Stimulated activated CD4-positive, alpha-beta T cell treated with anti-CD3 and anti-CD28 coated beads, Interleukin-12 subunit alpha, Interleukin-12 subunit beta, amount 100 ng/mL, for 24 hours (primary cell): ENCODE measurements at places on chromosomes 2 and 18.

- DNase-seq: no peak
These were observed 2.9 kb upstream of the MRPL44 start for GRCh38 chr2:223954401-223954800.

DNA sequence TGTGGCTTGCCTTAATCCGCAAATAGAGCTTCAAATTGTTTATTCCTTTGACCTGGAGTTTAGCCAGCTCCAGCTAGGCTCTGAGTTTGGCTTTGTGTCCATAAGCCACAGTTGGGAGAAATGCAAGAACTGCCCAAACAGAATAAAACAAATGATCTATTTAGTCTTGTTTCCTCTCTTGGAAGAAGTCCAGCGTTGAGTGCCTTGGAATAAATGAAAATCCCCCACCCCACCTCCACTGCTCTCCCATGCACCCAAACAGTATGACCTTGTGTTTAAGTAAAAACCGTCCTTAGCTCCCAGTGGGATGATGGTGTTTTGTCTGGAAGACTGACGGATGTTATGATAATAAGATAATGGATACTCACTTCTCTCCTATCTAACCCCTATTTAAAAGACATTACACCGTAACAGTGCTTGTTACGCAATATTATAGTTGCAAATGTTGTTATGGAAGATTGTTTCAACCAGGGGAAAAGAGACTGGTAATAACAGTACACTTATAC is 3.2 kb upstream of the SERPINE2 start:
- no peak for DNase-seq

- DNase-seq: no peak
These were observed 40.0 kb upstream of the PUM2 start for GRCh38 chr2:20390524-20391123.

GRCh38 chr18:7482342-7482741 is 84.8 kb upstream of the PTPRM start:
- DNase-seq: no peak

GRCh38 chr2:119697290-119698020 is 18.5 kb downstream of the TMEM177 start:
- no peak for DNase-seq

- DNase-seq: no peak
These were observed 504.7 kb downstream of the ERBB4 start for GRCh38 chr2:212033888-212034287.

GRCh38 chr2:8640498-8640897 is 41.4 kb upstream of the ID2 start:
- DNase-seq: no peak

DNA sequence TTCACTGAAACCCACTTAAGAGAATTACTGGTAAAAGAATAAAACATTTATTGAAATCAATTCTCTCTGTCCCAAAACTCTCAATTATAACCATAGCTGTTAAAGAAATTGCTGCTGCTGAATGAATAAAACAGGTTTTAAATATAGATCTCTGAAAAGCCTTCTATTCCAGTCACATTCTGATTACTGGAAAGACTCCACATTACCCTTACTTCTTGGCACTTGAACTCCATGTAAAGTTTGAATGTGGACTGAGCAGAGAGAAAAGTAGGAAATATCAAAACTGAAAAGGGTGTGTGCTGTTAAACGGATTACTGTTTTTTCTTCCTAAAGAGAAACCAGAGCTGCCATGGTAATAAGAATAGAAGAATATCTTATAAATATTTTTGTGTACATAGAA is 655.3 kb upstream of the SETBP1 start:
- no peak for DNase-seq
